A549 treated with CORT108297 at 1 μM for 4 hours (cell line): ENCODE measurements at places on chromosomes 2 and 18. TPM values are rescaled to one million over a fixed set of nuclear protein-coding genes. Genes with fewer than 3 reads are reported as not detected.

Gene SCYGR2
- not detected in 5 replicates for total RNA-seq

Gene REG1B
- not detected in 5 replicates for total RNA-seq

Gene CD207
- 0.07 TPM in 1 of 5 replicates, not detected in the others for total RNA-seq

Gene UGT1A3
- total RNA-seq, result 0.07 to 0.17 TPM (median 0.13 TPM) in 3 of 5 replicates, not detected in the others

Gene CROCC2
- not detected in 5 replicates for total RNA-seq

Gene NT5C1B
- total RNA-seq, result not detected in 5 replicates

Gene POTEC
- total RNA-seq, result not detected in 5 replicates

Gene RFX8
- not detected in 5 replicates for total RNA-seq

Gene CXCR4
- total RNA-seq, result 0.28 to 0.75 TPM (median 0.51 TPM) in 5 replicates

Gene PDE11A
- 0.21 to 0.71 TPM (median 0.50 TPM) in 5 replicates for total RNA-seq

Gene SERPINB5
- 0.07 to 0.17 TPM (median 0.08 TPM) in 5 replicates for total RNA-seq

Gene DNAH7
- total RNA-seq, result 0.78 to 1.2 TPM (median 0.96 TPM) in 5 replicates

Gene KRTCAP3
- 0.17 to 0.76 TPM (median 0.62 TPM) in 5 replicates for total RNA-seq

Gene COPS7B
- total RNA-seq, result 35.9 to 43.7 TPM (median 40.9 TPM) in 5 replicates

Gene CNRIP1
- 1.8 to 2.4 TPM (median 2.1 TPM) in 5 replicates for total RNA-seq

Gene GNLY
- 0.08 TPM in 1 of 5 replicates, not detected in the others for total RNA-seq

Gene LINC00305
- not detected in 5 replicates for total RNA-seq

Gene STAM2
- 7.7 to 12.0 TPM (median 9.0 TPM) in 5 replicates for total RNA-seq

Gene ABCG5
- not detected in 5 replicates for total RNA-seq

Gene RIF1
- 14.1 to 23.8 TPM (median 17.9 TPM) in 5 replicates for total RNA-seq

Gene C2orf69
- total RNA-seq, result 6.6 to 8.6 TPM (median 8.4 TPM) in 5 replicates

Gene ST8SIA3
- not detected in 5 replicates for total RNA-seq

Gene COLEC12
- 0.02 to 0.08 TPM (median 0.03 TPM) in 5 replicates for total RNA-seq

Gene CDH19
- total RNA-seq, result 0.62 to 1.8 TPM (median 1.1 TPM) in 5 replicates

Gene NAT8
- total RNA-seq, result not detected in 5 replicates

Gene AMER3
- not detected in 5 replicates for total RNA-seq

Gene SMYD5
- total RNA-seq, result 53.7 to 59.9 TPM (median 55.8 TPM) in 5 replicates
